ENCODE measurements at places on chromosomes 1 and 21. TPM values are rescaled to one million over a fixed set of nuclear protein-coding genes. Genes with fewer than 3 reads are reported as not detected.

- DNase-seq, result no peak
Observed at GRCh38 chr1:219247441-219247840, 73.8 kb downstream of the LYPLAL1 start.

DNA sequence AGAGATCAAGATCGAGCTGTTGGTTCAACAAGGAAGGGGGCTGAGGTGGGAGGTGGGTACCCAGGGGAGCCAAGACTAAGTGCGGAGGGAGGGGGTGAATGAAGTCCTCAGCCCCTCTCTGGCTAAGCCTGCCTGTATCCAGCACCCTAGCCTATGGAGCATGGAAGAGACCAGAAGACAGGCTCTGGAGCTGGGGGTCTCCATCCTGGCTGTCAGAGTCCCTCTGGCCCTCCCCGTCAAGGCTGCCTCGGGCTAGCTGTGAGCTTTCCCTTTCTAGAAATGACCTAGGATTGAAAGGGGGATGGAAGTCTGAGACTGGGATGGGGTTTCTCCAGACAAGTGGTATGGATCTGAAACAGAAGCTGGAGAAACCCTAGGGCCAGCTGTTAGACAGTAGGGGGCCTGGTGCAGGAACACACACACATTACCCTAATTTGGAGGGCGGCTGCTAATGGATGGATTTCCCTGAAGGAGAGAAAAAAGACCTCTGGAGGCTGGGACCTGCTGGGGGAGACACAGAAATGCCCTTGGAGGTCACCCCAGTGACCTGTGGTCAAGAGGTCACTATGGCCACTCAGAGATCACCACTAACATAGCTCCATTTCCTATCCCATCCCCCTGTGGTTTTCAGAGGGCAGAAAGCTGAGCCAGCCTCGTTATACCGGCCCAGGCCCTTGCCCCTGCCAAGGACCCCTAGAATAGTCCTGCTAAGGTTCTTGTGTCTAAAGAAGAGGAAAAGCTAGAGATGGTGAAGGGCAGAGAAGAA is 107.8 kb downstream of the TMEM53 start:
- no peak for DNase-seq

GRCh38 chr1:4267381-4268261 is 367.5 kb upstream of the C1orf174 start:
- no peak for DNase-seq

DNA sequence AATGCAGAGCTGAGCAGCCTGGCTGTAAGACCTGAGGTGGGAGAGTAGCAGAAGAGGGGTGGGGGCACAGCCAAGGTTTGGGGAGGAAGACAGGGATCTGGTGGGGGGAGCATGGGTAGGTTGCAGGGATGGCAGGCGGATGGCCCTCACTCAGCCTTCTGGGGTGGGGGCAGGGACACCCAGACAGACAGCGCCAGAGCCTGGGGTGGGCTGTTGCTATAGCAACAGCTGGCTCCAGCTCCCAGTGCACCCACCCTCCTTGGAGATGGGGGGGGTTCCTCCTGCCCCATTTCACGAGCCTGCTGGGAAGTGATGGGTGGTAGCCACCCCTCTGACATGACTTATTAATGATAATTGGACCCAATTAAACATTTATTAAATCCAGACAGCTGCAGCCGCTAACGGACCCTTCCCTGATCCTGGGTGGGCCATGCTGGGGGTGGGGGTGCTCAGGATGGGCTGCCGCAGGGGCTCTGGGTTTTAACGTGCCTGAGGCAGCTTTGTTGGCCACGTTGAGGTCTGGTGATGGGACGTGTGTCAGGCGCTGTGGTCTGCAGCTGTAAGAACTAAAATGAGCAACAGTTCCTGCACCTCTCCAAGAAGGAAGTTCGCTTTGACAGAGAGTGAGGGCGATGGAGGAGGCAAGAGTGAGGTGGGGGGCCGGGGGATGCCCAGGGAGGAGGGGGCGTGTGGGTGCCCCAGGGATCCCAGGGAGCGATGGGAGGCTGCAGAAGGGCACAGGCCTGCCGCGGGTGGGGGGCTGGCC is 19.4 kb downstream of the AGRN start:
- no peak for DNase-seq

DNA sequence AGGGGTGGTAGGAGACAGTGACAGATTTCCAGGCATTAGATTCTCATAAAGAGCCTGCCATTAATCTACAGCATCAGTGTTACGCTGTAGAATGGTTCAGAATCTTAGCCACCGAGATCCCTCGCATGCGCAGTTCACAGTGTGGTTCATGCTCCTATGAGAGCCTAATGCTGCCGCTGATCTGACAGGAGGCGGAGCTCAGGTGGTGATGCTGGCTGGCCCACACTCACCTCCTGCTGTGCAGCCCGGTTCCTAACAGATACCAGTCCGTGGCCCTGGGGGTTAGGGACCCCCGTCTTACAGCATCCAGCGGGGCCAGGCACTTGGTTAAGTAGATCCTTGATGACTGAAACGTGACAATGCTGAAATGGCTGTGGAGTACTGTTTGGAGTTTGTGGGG is 163.6 kb upstream of the C1orf21 start:
- no peak for DNase-seq

- DNase-seq, result no peak
Observed at GRCh38 chr1:9350013-9350908, 57.6 kb downstream of the SPSB1 start.

- no peak for DNase-seq
Observed at GRCh38 chr21:38789275-38789674, 16.5 kb upstream of the ETS2 start.

- no peak for DNase-seq
Observed at GRCh38 chr1:230609208-230609607, 33.1 kb upstream of the COG2 start.

- DNase-seq, result no peak
Observed at GRCh38 chr1:175383239-175383638, 190.7 kb upstream of the KIAA0040 start.

DNA sequence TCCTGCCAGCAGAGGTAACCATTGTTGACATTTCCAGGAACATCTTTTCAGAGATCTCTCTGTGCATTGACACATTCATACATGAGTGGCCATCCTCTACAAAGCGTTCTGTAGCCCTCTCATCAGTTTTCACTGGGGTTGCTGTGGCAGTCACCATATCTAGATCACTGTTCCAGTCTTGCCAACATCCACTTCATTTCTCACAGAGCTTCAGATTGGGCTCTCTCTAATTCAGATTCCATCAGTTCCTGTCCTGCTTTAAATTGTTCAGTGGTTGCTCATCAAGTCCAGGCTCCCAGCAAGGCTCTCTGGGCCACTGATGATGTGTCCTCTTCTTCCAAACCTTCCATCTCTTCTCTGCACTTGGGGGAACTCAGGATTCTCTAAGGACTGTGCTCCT is 173.7 kb downstream of the KCNJ6 start:
- no peak for DNase-seq

DNA sequence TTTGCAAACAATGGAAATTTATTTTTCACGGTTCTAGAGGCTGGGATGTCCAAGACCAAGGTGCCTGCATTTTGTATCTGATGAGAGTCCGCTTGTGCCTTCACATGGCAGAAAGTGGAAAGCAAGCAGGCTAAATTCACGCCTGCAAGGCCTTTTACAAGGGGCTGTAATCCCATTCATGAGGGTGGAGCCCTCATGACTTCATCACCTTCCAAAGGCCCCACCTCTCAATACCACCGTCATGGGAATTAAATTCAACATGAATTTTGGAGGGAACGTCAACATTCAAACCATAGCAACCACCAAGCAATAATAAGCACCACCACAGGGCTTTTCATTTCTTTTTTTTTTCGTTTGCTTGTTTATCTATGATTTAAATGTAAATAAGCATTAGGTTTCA is 115.3 kb downstream of the C1orf21 start:
- no peak for DNase-seq

- DNase-seq, result no peak
Observed at GRCh38 chr1:175522880-175523279, 220.5 kb downstream of the TNR start.

- no peak for DNase-seq
Observed at GRCh38 chr1:30331415-30332065, 391.8 kb downstream of the MATN1 start.

DNA sequence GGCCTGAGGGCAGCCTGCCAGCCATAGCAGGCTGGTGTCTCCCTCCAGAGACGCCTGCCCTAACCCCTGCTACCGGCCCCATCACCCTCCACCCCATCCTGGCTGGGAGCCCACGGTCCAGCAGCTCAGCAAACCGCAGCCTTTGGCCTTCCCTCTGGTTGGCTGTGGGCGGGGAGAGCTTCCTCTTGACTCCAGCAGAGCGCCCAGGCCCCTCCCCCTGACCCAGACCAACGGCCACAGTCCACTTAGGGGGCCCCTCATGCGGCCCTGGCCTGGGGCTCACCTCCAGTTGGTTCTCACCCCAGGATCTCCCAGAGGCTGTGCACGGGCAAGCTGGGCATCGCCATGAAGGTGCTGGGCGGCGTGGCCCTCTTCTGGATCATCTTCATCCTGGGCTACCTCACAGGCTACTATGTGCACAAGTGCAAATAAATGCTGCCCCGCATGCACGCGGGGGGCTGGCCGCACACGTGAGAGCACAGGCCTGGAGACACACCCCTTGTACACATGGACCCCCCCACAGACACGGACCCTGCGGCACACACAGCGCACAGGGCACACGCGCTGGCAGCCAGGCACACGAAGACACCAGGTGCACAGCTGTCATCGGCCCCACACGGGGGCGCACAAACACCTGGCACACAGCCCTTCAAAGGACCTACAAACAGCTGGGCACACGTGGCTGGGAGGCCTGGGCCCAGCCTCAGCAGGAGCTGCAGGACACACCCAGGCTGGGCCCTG is 3.1 kb downstream of the SMIM1 start:
- no peak for DNase-seq

DNA sequence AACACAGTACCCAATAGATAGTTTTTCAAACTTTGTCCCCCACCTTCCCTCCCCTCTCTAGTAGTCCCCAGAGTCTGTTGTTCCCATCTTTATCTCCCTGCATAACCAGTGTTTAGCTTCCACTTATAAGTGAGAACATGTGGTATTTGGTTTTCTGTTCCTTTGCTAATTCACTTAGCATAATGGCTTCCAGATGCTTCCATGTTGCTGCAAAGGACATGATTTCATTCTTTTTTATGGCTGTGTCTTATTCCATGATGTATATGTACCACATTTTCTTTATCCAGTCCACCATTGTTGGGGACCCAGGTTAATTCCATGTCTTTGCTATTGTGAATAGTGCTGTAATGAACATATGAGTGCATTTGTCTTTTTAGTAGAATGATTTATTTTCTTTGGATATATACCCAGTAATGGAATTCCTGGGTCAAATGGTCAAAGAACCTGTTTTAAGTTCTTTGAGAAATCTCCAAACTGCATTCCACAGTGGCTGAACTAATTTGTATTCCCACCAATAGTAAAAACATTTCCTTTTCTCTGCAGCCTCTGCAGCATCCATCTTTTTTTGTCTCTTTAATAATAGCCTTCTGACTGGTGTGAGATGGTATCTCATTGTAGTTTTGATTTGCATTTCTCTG is 126.0 kb downstream of the AK5 start:
- DNase-seq, result no peak

GRCh38 chr1:163395790-163396189 is 74.0 kb downstream of the NUF2 start:
- no peak for DNase-seq

DNA sequence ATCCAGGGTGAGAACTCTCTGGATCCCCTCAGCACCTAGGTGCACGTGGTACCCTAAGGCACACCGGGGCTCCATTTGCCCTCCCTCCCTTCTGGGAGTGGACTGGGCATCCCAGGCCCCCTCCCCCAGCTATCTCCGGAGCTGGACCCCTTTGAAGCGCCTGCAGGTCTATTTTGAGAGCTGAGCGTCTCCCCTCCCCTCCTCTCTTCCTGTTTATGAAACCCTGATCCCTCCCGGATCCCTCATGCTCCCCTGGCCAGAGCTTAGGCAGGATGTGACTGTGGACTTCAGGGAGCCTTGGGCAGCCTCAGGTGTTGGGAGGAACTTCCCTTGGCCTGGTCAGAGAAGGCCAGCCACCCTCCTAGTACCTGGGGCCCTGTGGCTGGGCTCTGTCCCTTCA is 10.2 kb downstream of the RPS6KA1 start:
- DNase-seq, result no peak

DNA sequence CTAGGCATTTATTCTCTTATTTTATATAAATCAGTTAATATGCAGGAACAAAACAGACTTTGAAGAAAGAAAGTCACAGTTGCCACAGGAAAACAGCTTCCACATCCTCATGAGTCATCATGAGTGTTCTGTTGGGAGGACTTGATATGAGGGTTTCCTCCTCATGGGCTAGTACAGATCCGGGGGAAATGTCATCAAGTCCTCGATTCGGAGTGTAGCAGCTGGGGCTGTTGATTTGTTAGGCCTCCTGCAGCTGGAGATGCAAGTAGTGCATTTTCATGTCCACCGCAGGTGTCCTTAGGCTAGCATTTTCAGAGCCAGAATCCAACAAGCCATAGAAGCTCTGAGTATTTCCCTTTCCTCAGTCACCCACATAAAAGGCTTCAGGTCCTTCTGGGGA is 36.7 kb downstream of the ADAM30 start:
- no peak for DNase-seq

DNA sequence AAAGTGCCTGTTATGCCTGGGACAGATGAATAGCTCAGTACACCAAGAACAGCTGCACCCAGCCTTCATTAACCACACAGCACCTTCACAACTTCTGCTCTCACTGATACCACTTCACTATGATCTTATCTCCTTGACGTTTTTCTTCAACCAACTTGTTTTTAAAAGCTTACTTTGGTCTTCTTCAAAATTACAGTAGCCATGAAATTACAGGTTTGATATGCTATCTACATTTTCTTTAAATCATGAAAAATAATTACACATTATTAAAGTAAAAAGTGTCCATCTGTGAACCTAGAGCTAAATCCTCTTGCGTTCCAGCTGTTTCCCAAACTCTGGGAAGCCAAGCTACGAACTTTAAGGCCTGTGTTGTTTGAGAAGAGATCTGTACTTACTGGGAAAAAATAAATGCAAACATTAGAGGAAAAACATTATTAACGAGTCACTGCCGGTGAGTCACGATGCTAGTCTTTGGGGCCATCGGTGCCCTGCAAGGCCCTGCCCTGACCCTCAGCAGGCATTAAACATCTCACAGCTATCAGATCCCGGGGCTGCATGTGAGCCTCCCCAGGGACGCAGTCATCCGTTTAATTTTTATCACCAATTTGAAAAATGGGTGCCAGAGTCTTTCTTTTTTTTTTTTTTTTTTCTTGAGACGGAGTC is 56.3 kb upstream of the GPR153 start:
- no peak for DNase-seq

The HSD3B2 gene
- not detected for total RNA-seq

The FTCD gene
- 1.4 TPM for total RNA-seq

The C21orf58 gene
- 2.3 TPM for total RNA-seq

The CYP4X1 gene
- 0.81 TPM for total RNA-seq

The SPRR5 gene
- not detected for total RNA-seq

The RGS16 gene
- total RNA-seq, result 2.8 TPM

The AJAP1 gene
- 0.71 TPM for total RNA-seq

The TNFSF4 gene
- total RNA-seq, result 1.4 TPM

The CYP4A11 gene
- total RNA-seq, result not detected

The C1orf116 gene
- total RNA-seq, result not detected

The CLEC20A gene
- total RNA-seq, result not detected

The PRR9 gene
- not detected for total RNA-seq

The GUCA2B gene
- 6.7 TPM for total RNA-seq

All from sigmoid colon (tissue), 7 donors.